Skin of body (tissue), 3 donors: ENCODE measurements at places on chromosomes 16 and 17.
A peak's percentile ranks its signal among the peaks of the same experiment; 100 is the strongest.

GRCh38 chr16:69431948-69432468 lies 7.6 kb downstream of the CYB5B start:
- DNase-seq: no peak

- no peak for DNase-seq
Measured at GRCh38 chr16:1188432-1189189, 35.7 kb downstream of the CACNA1H start.

GRCh38 chr17:82854226-82854625 lies 14.4 kb upstream of the ZNF750 start:
- DNase-seq: no peak

- DNase-seq: no peak
Measured at GRCh38 chr16:78513838-78514237, 414.4 kb downstream of the WWOX start.

DNA sequence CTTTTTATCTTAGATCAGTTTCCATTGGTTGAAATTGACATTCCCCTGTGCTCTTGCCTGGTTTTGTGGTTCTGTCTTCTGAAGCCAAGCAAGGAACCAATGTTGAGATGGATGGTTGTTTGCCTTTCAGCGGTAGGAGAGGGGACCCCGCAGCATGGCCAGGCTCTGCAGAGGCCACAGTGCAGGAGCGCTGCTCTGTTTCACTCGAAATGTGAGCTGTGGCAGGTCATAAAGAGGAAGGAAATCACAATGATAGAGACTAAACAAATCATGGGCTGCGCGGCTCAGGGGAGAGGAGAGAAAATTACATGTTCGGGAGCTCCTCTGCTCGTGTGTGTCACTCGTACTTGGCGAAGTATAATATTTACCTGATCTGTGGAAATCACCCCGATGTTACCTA lies 148.2 kb downstream of the SNX29 start:
- no peak for DNase-seq

DNA sequence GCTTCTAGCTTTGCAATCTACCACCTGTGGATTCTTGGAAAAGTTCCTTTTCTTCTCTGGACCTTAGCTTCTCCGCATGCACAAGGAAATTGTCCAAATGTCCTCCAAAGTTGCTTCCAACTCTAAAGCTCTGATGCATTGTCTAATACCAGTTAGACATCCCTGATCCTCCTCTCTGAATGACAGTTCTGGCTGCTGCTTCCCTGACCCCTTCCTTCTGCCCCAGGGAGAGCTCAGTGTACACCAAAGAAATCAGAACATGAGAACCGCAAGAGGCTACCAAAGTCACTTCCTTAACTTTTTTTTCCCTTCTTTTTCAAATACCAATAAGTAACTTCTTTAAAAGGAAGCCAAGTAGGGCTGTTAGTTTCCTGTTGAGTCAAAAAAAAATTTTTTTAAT lies 79.7 kb upstream of the CES5A start:
- DNase-seq: no peak

GRCh38 chr17:28841901-28842281 lies 699 bp downstream of the FAM222B start:
- DNase-seq: no peak

DNA sequence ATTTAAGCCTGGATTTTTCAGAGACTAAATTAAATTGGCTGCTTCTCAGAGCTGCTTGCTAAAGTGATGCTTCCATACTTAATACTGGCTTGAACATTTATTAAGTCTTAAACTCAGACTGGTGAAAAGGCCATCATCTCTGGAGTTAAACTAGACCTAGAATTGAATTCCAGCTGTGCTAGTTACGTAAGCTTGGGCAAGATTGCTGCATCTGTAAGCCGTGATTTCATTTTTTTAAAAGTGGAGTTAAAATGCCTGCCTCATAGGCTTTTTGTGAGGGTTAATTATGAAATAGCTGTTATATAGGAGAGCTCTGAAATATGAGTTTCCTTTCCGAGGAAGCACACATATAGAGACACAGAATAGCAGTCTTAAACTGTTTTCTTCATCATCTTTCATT lies 84.7 kb downstream of the VAT1L start:
- DNase-seq: no peak

GRCh38 chr16:28553776-28554633 lies at the start of gene SGF29:
TSS of gene SGF29 (plus strand) at chr16:28553920. CDS start at chr16:28581070, 27,150 bp downstream.
- DNase-seq: peak; percentile 91
